ENCODE measurements at places on chromosomes 4 and X. TPM values are rescaled to one million over a fixed set of nuclear protein-coding genes. Genes with fewer than 3 reads are reported as not detected.

DNA sequence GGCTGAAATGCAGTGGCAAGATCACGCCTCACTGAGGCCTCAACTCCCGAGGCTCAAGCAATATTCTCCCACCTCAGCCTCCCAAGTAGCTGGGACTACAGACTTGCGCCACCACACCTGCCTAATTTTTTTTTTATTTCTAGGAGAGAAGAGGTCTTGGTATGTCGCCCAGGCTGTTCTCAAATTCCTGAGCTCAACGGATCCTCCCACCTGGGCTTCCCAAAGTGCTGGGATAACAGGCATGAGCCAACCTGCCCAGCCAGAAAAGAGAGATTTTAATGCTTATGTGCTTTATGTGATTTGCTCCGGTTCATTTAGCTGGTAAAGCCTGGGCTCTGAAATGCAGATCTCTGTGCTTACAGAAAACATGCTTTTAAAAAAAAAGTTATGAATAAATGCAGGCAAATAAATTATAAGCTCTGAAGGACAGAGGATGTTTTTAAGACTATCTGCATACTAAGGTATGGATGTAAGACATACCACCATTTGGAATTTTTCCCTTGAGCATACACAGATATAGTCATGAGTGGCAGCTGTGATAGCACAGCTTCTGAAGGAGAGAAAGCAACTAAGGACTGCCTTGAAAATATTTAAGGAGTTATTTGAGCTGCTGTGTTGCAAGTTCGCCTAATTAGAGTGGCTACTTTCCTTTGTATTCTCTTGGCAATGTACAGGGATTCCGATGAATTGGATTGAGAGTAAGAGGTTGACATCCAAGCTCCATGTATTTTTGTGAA, 13.8 kb downstream of the GUCY1B1 start:
- DNase-seq = no peak

DNA sequence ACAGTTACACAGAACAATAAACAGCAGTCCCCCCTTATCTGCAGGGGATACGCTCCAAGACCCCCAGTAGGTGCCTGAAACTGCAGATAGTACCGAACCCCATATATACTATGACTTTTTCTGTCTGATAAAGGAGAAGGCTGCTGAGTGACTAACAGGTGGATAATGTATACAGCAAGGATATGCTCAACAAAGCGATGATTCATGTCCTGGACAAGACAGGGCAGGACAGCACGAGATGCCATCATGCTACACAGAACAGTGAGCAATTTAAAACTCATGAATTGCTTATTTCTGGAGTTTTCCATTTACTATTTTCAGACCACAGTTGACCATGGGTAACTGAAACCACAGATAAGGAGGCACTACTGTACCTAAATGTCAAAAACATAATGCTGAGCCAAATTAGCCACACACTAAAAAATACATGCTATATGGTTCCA, 76.1 kb downstream of the MANBA start:
- DNase-seq = peak; percentile 97

DNA sequence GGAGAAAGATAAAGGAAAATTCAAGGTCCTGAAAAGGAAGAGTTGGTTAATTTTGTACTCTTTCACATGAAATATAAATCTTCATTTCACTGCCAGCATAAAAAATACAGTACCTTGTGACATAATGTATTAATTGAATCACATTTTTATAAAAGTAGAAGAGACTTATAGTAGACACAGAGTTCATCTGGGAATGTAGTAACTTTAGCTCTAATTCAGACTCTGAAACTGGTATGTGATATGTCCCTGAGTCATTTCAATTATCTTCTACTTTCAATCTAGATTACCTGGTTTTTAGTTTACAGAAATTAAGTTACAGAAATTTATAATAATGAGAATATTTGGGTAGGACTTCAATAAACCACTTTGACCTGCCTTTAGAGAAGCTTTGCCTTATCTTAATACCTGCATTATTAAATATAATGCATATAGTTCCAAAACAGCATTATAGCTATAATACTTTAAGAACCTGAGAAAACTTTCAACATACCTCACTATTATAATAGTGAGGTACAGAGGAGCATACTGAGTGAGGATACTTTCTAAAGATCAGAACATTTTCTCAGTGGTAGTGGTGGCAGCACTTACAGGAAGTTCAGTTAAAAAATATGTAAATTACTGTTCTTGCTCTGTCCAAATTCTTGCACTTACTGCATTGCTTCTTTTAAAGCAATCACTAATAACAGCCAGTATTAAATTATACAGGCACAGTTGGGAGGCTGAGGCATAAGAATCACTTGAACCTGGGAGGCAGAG, 11.2 kb downstream of the NEK1 start:
- no peak for DNase-seq

GRCh38 chr4:82388405-82388804, 14.6 kb upstream of the HNRNPD start:
- DNase-seq = no peak

GIMD1 gene
- not detected for total RNA-seq

- peak; percentile 72 for DNase-seq
These were observed 1384.8 kb downstream of the FAM133A start for GRCh38 chrX:95058815-95059214.

GRCh38 chr4:165537028-165537648, 158.3 kb downstream of the CPE start:
- peak; percentile 37 for DNase-seq

DACH2 gene
- total RNA-seq = not detected

GRCh38 chr4:147617841-147618691, 869 bp downstream of the TMEM184C start:
- DNase-seq = no peak

All from mammary epithelial cell (primary cell).